Fibroblast of skin of abdomen (primary cell): ENCODE measurements at places on chromosomes 13 and 19.

- no peak for DNase-seq
Measured at GRCh38 chr13:99085139-99085807, 107.4 kb upstream of the DOCK9 start.

GRCh38 chr13:65472336-65472735, 1757.8 kb downstream of the PCDH9 start:
- peak; percentile 2 for DNase-seq

DNA sequence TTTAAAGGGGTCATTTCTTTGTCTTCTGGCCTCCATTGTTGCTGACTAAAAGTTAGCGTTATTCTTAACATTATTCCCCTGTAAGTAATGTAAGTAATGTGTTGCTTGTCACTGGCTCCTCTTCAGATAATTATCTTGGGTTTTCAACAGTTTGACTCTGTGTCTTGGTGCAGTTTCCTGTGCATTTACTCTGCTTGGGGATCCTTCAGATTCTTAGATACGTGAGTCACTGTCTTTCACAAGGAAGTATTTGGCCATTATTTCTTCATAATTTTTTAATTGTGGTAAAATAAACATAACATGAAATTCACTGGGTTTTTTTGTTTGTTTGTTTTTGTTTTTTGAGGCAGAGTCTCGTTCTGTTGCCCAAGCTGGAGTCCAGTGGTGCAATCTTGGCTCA, 13.5 kb upstream of the OR7D2 start:
- no peak for DNase-seq

DNA sequence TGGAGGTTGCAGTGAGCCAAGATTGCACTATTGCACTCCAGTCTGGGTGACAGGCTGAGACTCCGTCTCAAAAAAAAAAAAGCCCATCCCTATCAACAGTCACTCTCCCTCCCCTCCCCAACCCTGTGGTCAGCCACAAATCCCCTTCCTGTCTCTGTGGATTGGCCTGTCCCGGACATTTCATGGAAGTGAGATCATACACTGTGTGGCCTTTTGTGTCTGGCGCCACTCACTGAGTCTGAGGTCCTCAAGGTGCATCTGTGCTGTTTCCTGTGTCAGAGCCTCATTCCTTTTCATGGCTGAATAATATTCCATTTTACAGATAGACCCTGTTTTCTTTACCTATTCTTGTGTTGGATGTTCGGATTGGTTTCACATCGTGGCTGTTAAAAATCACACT, 149.5 kb downstream of the PTPRS start:
- peak; percentile 35 for DNase-seq

GRCh38 chr13:35057858-35058257, 115.8 kb downstream of the NBEA start:
- no peak for DNase-seq

GRCh38 chr19:2942928-2943640, 1.7 kb downstream of the ZNF77 start:
- DNase-seq: no peak

DNA sequence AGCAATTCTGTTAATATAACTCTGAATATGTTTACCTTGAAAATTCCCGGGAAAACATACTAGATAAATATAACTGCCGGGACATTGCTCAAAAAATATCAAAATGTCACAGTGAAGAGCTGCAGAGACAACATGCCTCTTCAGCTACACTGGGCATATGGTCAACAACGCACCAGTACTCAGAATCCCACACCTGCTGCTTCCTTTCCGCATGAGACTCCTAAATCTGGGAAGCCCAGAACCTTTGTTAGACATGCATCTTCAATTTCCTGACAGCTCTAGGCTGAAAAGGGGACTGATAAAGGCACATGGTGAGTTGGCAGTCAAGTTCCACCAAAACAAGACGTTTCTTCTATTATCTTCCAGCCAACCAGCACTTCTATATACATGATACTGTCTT, 53.7 kb downstream of the USP12 start:
- no peak for DNase-seq

GRCh38 chr19:45621389-45621788, 17.8 kb downstream of the EML2 start:
- no peak for DNase-seq

- no peak for DNase-seq
Measured at GRCh38 chr13:110507678-110508381, 53.7 kb downstream of the RAB20 start.

- no peak for DNase-seq
Measured at GRCh38 chr13:23350009-23350408, 83.5 kb downstream of the SACS start.

DNA sequence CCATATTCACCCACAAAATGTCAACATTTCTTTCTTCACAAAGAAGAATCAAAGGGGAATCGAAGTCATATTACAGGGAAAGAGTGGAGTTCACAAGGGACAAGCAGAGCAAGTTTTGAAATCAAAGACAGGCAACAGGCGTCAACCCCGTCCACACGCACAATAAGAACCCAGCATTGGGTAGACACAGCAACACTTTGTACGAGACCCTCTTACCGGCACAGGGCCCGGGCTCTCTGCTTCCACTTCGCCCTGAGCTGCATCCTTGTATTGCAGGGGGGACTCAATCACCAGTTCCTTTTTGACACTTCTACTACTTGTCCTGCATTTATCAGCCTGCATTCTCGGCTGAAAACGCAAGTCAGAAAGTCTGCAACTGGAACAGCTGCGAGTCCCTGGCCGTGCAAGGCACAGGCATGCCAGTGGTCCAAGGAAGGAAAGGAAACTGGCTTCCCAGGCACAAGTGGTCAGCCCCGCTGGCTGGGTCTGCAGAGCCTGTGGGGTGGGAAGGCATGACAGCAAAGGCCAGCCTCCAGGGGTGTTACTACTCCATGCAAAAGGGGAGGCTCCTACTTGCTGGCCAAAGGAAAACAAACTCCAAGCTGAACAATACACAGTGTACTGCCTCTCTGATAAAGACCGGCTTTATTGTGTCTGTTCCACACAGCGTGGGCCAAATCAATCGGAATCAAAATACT, at the start of gene DOCK9:
Gene DOCK9 (minus strand): TSS at position 497 of the 698 bp plus-strand sequence. CDS start 155 bp downstream, at position 342.
- DNase-seq: peak; percentile 26

DNA sequence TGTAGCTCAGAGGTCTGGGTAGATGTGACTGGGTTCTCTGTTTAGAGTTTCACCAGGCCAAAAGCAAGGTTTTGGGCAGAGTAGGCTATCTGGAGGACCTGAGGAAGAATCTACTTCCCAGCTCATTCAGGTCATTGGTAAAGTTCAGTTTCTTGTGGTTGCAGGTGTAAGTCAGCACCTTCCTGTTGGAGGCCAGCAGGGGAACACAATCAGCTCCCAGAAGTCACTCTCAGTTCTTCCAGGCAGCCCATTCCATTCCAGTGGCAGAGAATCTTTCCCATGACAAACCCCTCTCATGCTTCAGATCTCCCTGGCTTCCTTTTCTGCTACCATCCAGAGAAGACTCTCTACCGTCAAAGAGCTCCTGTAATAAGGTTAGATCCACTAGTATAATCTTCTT, 176.2 kb upstream of the UFM1 start:
- DNase-seq: no peak

DNA sequence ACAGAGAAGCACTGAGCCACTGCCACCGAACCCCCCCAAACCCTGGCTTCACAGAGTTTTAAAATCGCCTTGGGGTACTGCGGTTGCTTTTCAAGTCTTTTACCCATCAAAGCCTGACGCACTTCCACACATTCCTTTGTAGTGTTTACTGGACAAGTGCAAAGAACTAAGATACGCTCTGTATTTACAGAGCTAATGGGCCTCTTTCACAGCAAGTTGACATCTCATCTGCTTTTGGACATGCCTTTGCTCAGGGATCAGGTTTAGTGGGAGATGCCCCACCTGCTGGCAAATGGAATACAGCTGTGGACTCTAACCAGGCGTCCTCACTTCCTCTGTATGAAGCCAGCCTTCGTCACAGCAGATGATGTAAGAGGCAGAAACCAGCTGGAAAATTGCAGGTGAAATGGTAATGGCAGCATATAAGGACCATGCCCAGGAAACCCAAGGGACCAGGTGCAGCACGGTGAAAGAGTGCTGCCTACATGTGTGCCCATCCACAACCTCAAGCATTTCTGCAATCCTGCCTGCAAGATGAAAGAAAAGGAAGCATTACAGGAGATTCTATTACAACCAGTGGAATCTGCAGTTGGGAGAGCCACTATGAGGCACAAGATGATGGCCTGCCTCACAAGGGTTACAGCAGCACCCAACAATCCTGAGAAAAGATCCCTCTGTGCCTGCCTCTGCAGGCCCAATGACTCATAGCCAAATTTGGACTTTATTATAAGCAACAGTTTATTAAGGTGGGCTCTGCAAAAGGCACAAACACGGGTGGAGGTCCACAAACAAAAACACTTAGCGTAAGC, 34.7 kb downstream of the BRD4 start:
- peak; percentile 73 for DNase-seq

- DNase-seq: no peak
Measured at GRCh38 chr13:29454931-29455481, 140.5 kb downstream of the SLC7A1 start.

DNA sequence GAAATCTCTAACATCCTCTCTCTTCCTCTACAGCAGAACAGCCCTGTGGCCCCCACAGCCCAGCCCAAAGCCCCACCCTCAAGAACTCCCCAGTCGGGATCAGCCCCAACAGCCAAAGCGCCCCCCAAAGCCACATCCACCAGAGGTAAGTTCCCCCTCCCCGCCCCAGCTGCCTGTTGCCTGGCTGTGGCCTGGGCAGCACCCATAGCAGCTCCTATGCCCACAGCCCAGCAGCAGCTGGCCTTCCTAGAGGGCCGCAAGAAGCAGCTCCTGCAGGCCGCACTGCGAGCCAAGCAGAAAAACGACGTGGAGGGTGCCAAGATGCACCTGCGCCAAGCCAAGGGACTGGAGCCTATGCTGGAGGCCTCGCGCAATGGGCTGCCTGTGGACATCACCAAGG, 14.5 kb downstream of the CC2D1A start:
- DNase-seq: no peak

- peak; percentile 23 for DNase-seq
Measured at GRCh38 chr19:7460562-7460966, 28.3 kb downstream of the PEX11G start.

GRCh38 chr13:30762643-30763042, 27.3 kb downstream of the ALOX5AP start:
- no peak for DNase-seq

DNA sequence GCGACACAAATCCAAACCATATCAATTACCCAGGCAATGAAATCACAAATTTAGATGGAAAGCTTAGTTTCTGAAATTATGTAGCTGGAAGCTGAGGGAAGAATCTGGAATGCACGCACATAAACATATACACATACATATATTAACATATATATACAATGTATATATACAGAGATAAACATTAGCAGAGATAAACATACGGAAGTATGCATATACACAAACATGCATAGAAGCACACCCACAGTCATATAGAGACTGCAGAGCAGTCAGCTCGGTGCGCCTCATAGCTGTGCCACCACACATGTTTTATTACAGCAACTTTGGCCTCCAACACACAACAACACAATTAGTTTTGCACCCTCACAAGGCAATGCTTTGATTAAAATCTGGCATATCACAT, 288.1 kb downstream of the TEX29 start:
- DNase-seq: no peak

GRCh38 chr13:30398601-30399072, 23.7 kb upstream of the UBE2L5 start:
- no peak for DNase-seq

DNA sequence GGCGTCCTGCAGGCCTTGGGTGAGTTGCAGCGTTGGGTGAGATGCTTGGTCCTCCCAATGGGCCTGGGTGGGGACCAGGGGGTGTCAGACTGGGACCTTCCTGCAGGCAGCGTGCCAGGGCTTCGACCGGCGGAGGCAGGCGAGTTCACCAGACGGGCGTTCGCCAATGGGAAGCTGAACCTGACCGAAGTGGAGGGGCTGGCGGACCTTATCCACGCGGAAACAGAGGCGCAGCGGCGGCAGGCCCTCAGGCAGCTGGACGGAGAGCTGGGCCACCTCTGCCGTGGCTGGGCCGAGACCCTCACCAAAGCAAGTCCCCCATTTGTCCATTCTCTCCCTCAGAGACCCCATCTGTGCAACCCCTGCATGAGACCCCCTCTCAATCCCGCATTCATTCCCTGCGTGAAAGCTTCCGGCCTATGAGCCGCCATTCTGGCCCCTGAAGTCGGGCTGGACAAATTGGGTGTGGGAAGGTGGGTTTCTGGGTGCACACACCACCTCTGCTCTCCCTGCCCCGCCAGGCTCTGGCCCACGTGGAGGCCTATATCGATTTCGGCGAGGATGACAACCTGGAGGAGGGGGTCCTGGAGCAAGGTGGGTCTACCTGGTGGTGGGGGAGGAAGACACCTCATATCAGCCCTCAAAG, 1.2 kb downstream of the GTPBP3 start:
- DNase-seq: no peak

GRCh38 chr19:6822311-6822670, 49.8 kb downstream of the VAV1 start:
- DNase-seq: no peak

- no peak for DNase-seq
Measured at GRCh38 chr19:35056513-35057063, 15.1 kb downstream of the HPN start.

DNA sequence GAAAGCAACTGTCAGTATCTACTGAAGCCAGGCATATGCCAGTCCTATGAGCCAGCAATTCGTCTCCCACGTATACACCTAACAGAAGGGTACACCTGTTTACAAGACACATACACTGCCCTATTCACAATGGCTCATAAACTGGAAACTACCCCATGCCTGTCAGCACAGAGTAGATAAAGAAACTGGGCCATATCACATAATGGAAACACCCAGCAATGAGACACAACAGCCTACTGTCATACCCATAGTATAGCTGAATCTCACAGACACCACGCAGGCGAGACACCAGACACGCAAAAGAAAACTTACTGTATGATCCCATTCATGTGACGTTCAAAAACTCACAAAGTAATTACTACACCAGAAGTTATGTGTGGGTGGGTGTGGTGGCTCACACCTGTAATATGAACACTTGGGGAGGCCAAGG, 15.7 kb downstream of the NOSIP start:
- no peak for DNase-seq

DNA sequence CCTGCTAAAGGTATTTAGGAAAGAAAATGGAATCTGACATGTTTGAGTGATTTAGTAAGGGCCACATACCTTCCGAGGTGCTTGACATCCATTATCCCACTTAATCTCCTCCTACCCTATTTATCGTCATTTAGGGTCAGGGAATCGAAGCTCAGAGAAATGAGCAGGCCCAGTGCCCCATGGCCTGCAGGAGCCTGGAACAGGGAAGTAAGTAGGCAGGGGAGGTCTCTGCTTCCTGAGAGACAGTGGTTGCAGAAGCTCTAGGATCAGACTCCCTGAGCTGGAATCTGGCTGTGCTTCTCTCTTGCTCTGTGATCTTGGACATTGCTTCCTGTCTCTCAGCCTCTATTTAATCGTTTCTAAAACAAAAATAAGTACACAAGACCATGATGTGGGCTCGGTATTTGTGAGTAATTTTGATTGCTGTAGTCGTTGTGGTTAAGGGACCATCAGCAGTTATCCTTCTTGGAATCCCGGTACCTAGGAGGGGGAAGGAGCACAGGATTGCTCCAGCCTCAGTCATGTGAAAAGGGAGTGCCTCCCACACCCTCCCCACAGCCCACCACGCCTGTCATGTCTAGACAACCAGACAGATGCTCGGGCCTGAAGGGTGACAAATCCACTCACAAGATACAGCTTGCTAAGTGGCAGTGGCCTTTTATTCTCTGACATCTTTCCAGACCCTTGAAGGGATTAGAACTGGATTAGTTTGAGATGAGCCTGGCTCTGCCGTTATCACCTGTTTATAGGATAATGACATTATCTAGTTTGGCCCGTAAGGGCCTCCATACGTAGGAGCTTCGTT, 169.2 kb upstream of the TSHZ3 start:
- DNase-seq: no peak

- DNase-seq: no peak
Measured at GRCh38 chr19:34588249-34588648, 88.7 kb downstream of the SCGB2B2 start.
